ENCODE measurements at places on chromosomes 7 and 10. TPM values are rescaled to one million over a fixed set of nuclear protein-coding genes. Genes with fewer than 3 reads are reported as not detected.

CALY gene
- total RNA-seq = 3.1 TPM

SCIN gene
- 0.69 TPM for total RNA-seq

BMPR1A gene
- 15.0 TPM for total RNA-seq

ATP5F1C gene
- total RNA-seq = 268 TPM

DNA sequence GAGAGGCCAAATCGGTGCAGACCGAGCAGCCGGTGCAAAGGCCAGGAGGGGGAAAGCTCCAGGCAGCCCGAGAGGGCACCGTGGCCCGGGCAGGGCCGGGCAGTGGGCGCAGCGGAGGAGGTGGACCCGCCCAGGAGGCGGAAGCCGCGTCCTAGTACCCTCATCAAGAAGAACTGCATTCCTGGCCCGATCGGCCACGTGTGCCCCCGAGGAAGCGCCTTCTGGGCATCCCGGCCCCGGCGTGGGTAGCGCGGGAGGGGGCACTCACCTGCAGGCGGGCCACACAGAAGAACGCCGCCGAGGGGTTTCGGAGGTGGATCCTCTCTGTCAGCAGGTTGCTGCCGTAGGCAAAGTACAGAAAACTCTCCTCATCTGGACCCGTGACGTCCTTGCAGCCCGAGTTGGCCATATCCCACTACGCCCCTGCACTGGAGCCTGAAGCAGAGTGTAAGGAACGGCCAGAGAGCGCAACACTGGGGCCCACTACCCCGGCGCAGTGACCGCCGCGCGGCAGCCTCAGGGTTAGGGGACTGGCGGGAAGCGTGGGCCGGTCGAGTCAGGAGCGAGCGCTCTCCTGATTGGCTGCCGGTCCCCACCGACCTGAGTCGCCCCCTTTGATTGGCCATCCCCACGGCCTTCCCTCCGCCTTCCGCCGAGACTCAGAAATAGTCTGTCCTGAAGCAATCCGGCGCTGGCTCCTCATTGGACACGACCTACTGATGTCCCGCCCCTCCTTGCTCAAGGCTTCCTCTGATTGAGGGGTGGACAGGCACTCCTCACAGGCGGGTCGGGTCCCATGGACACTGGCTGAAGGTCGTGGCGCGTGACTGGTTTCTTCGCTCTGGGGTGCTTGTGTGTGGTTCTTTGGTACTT, at the start of gene GGCT:
TSS of gene GGCT (minus strand) at position 529 of the 873 bp plus-strand sequence. CDS start at position 409, 120 bp downstream.
- peak within 1 kb of the TSS; percentile 92 for H3K4me3 ChIP-seq
- H3K36me3 ChIP-seq = peaks cover 22% of the 10 kb centered on the region
- no peaks in the 10 kb centered on the region for H3K27me3 ChIP-seq
- peak within 1 kb of the TSS; percentile 94 for H3K27ac ChIP-seq
- peaks cover 41% of the 10 kb centered on the region for H3K4me1 ChIP-seq

GRCh38 chr10:24762161-24762924, 38.7 kb upstream of the ARHGAP21 start:
- H3K4me1 ChIP-seq = peaks cover 3% of the 10 kb centered on the region
- H3K27ac ChIP-seq = no peak overlapping the region
- no peak for DNase-seq
- no peaks in the 10 kb centered on the region for H3K27me3 ChIP-seq

GRCh38 chr7:50327443-50327842, 22.9 kb downstream of the IKZF1 start:
- no peaks in the 10 kb centered on the region for H3K27me3 ChIP-seq
- no peak for DNase-seq
- peak overlapping the region; percentile 30 for H3K27ac ChIP-seq
- no peak overlapping the region for H3K4me3 ChIP-seq
- H3K4me1 ChIP-seq = peaks cover 74% of the 10 kb centered on the region
- peaks cover 66% of the 10 kb centered on the region for H3K36me3 ChIP-seq

GRCh38 chr10:103640436-103641181, 147.1 kb downstream of the NEURL1 start:
- peaks cover 4% of the 10 kb centered on the region for H3K36me3 ChIP-seq
- DNase-seq = no peak
- no peak overlapping the region for H3K4me3 ChIP-seq
- H3K4me1 ChIP-seq = no peaks in the 10 kb centered on the region
- H3K27me3 ChIP-seq = no peaks in the 10 kb centered on the region

GRCh38 chr10:119231654-119232053, 24.3 kb downstream of the GRK5 start:
- no peak overlapping the region for H3K27ac ChIP-seq
- no peak for DNase-seq
- H3K36me3 ChIP-seq = peaks cover 33% of the 10 kb centered on the region
- no peaks in the 10 kb centered on the region for H3K27me3 ChIP-seq

GRCh38 chr7:105878746-105879605, 2.6 kb upstream of the ATXN7L1 start:
- no peaks in the 10 kb centered on the region for H3K36me3 ChIP-seq
- H3K27me3 ChIP-seq = peaks cover 12% of the 10 kb centered on the region
- peaks cover 12% of the 10 kb centered on the region for H3K4me1 ChIP-seq
- no peak for DNase-seq
- no peak overlapping the region for H3K27ac ChIP-seq

DNA sequence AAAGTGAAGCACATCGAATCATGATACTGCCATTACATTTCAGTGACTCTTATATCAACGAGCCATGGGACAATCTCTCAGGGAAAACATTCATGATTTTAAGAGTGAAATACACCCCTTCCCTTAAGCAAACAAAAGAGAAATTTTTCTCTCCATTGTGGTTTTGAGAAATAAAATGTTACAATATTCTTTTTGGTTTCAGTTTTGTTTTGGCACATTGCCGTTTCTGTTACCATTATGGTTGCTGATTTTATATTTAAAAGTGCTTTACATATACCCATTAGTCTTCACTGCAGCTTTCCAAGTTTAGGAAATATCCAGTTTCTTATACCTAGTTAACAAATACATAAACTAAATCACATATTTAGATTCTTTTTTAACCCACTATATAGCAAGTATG, 126.8 kb upstream of the SEM1 start:
- peaks cover 9% of the 10 kb centered on the region for H3K36me3 ChIP-seq
- peaks cover 31% of the 10 kb centered on the region for H3K4me1 ChIP-seq
- H3K27ac ChIP-seq = peak overlapping the region; percentile 87
- DNase-seq = no peak

GRCh38 chr10:16945593-16945992, 128.4 kb upstream of the RSU1 start:
- no peak for DNase-seq
- peaks cover 1% of the 10 kb centered on the region for H3K36me3 ChIP-seq
- no peaks in the 10 kb centered on the region for H3K27me3 ChIP-seq
- H3K4me3 ChIP-seq = no peak overlapping the region
- H3K27ac ChIP-seq = no peak overlapping the region

GRCh38 chr7:95927756-95928155, 155.4 kb downstream of the DYNC1I1 start:
- no peak overlapping the region for H3K27ac ChIP-seq
- no peak for DNase-seq
- H3K27me3 ChIP-seq = peaks cover 14% of the 10 kb centered on the region
- H3K4me1 ChIP-seq = no peaks in the 10 kb centered on the region

- no peaks in the 10 kb centered on the region for H3K36me3 ChIP-seq
- peaks cover 20% of the 10 kb centered on the region for H3K27me3 ChIP-seq
- no peak for DNase-seq
- no peaks in the 10 kb centered on the region for H3K4me1 ChIP-seq
These were observed 16.2 kb downstream of the BEND7 start for GRCh38 chr10:13512564-13512963.

Measured in activated naive CD8-positive, alpha-beta T cell treated with anti-CD3 and anti-CD28 coated beads, Interleukin-2, amount 10 ng/mL, durations not matched to agents 7 days and 5 days (primary cell).